Stimulated activated CD4-positive, alpha-beta T cell treated with anti-CD3 and anti-CD28 coated beads, TNF-alpha, amount 100 ng/mL, for 4 hours (primary cell): ENCODE measurements at places on chromosomes 3 and 15.

GRCh38 chr3:180704532-180704931, 25.2 kb upstream of the CCDC39 start:
- DNase-seq: no peak

GRCh38 chr15:37902126-37902525, 32.3 kb upstream of the TMCO5A start:
- DNase-seq: no peak

DNA sequence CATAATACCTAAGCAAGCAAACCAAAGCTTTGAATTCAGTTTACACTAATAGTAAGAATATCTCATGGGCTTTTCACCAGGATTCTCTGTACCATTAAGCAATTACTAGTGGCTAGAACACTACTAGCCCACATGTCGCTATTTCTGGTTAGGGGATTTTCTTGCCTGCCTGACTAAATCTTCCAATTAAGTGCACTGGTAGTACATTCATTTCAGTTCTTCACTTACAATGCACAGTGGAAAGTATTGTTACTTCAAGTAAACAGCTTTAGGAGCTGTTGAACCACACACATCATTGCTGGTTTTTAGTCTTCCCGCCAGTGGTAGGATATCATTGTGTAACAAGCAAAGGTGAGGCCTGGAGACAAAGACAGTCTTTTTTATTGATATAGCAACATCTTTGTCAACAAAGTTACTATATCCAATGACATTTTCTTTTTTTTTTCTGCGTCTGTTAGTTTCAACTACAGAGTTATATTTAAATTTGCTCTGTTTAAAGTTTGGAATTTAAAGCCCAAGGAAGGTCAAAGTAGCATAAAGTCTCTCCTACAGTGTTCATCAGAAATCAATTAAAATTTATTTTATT, 826.8 kb upstream of the NR2F2 start:
- DNase-seq: no peak

DNA sequence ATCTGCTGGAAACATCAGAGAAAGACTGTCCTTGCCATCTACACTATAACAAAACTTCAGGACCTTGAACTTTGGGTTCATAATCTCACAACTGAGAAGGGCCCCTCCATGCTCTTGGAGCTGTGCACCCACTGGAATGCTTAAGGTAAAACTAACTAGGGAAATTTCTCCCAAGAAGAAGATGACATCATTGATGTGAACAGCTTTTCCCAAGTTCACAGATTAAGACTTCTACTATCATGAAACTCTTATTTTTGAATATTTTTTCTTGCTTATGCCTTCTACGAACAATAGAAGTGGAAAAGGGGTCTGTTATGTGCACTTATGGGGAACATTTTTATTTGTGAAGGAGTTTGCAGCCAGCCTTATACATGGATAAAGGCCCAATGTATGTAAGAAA, 5.0 kb downstream of the CYP11A1 start:
- DNase-seq: no peak
